Activated naive CD4-positive, alpha-beta T cell treated with anti-CD3 and anti-CD28 coated beads, Interleukin-2, amount 10 ng/mL, durations not matched to agents 5 hours and 36 hours (primary cell): ENCODE measurements at places on chromosomes 6 and 20. TPM values are rescaled to one million over a fixed set of nuclear protein-coding genes. Genes with fewer than 3 reads are reported as not detected.

The SLC22A2 gene
- not detected for total RNA-seq

The SLC22A7 gene
- not detected for total RNA-seq

The FKBP1A gene
- 208 TPM for total RNA-seq

The PAK5 gene
- total RNA-seq, result not detected

The C20orf202 gene
- not detected for total RNA-seq

The SPEF1 gene
- total RNA-seq, result not detected

The MYH7B gene
- 0.25 TPM for total RNA-seq

The GJA10 gene
- 0.25 TPM for total RNA-seq

The ABRACL gene
- total RNA-seq, result 146 TPM

The ARG1 gene
- total RNA-seq, result not detected

The BMP2 gene
- total RNA-seq, result not detected

The CCR6 gene
- 0.83 TPM for total RNA-seq

The C20orf144 gene
- total RNA-seq, result 0.22 TPM

The SLC16A10 gene
- 3.4 TPM for total RNA-seq

The TFAP2C gene
- total RNA-seq, result not detected

The SEMG1 gene
- total RNA-seq, result not detected

The TMEM151B gene
- total RNA-seq, result not detected
